ENCODE measurements at places on chromosomes 7 and 10.

GRCh38 chr10:44986670-44987069 is 8.1 kb upstream of the DEPP1 start:
- DNase-seq, result no peak

- no peak for DNase-seq
Observed at GRCh38 chr10:65847436-65848230, 1078.2 kb upstream of the LRRTM3 start.

DNA sequence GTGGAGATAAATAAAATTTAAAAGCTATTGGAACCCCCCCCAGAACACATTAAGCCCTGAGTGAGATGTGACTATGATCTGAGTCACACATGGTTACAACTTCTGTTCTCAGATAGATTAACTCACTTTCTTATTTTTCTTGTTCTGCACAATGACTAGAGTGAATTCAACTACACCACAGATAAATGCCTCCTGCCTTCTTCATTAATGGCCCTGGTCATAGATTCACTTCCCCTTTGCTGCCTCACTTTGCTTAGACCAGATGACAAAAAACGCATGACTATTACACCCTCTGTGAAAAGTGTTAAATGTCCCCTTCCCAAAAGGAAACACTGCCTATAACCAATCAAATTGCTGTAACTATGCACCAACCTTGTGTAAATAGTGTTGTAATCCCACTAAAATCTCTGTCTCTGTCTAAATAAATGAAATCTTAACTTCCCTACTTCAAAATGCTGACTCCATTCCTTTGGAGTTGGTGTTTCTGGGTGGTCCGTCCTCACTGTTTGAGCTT is 49.4 kb downstream of the AKR1D1 start:
- DNase-seq, result no peak

GRCh38 chr7:41029072-41029499 is 673.8 kb downstream of the INHBA start:
- no peak for DNase-seq

DNA sequence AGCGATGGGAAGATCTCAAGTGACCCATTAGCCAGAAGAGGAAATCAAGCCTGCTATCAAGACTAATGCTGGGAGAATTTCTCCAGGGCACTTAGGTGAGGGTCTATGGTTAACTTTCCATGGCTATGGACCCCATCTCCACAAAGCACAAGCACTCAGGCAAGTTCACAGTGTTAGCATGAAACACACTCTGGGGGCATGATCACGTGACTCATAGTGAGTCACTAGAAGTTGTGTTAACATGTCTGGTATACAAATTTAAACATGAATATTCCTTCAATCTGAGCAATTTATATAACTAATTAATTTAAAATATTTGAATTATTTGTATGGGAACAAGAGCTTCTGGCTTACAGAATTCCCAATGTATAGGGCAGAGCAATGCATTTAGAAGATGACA is 131.8 kb downstream of the FAM204A start:
- DNase-seq, result no peak

All from T-cell (primary cell).